ENCODE measurements at places on chromosomes 4 and X. TPM values are rescaled to one million over a fixed set of nuclear protein-coding genes. Genes with fewer than 3 reads are reported as not detected.

The ARHGAP36 gene
- total RNA-seq, result 1.0 TPM

The PDLIM3 gene
- total RNA-seq, result 456 TPM

The IL3RA gene
- 2.5 TPM for total RNA-seq

The FGFR3 gene
- total RNA-seq, result 26.5 TPM

The MTNR1A gene
- 1.9 TPM for total RNA-seq

The PAGE1 gene
- total RNA-seq, result not detected

The ZAR1 gene
- not detected for total RNA-seq

The QRFPR gene
- total RNA-seq, result 0.42 TPM

The RAB33A gene
- 2.5 TPM for total RNA-seq

The GLOD5 gene
- total RNA-seq, result not detected

The HEPH gene
- 48.4 TPM for total RNA-seq

The FANCB gene
- total RNA-seq, result 12.6 TPM

The MTMR1 gene
- total RNA-seq, result 25.5 TPM

The NAP1L3 gene
- 25.2 TPM for total RNA-seq

The TCP11X1 gene
- not detected for total RNA-seq

The CXorf66 gene
- total RNA-seq, result not detected

The AMBN gene
- total RNA-seq, result not detected

The G6PD gene
- total RNA-seq, result 12.8 TPM

The SPOCK3 gene
- 12.1 TPM for total RNA-seq

The GSX2 gene
- not detected for total RNA-seq

The PABPC5 gene
- total RNA-seq, result 11.9 TPM

The EDA gene
- total RNA-seq, result 5.7 TPM

The ARSJ gene
- 20.6 TPM for total RNA-seq

The CCNA2 gene
- 34.3 TPM for total RNA-seq

The TIMM17B gene
- 15.0 TPM for total RNA-seq

The CXCL11 gene
- total RNA-seq, result 0.85 TPM

The BGN gene
- 57.7 TPM for total RNA-seq

The TLR10 gene
- total RNA-seq, result 3.0 TPM

Data from urinary bladder (tissue), 4 donors.